Left colon (tissue), 2 donors: ENCODE measurements at places on chromosomes 2 and 18. TPM values are rescaled to one million over a fixed set of nuclear protein-coding genes. Genes with fewer than 3 reads are reported as not detected.

Gene FAM237A
- total RNA-seq: not detected

Gene SP140
- total RNA-seq: 2.6 TPM

Gene CMPK2
- total RNA-seq: 12.0 TPM

Gene ASB18
- total RNA-seq: not detected

DNA sequence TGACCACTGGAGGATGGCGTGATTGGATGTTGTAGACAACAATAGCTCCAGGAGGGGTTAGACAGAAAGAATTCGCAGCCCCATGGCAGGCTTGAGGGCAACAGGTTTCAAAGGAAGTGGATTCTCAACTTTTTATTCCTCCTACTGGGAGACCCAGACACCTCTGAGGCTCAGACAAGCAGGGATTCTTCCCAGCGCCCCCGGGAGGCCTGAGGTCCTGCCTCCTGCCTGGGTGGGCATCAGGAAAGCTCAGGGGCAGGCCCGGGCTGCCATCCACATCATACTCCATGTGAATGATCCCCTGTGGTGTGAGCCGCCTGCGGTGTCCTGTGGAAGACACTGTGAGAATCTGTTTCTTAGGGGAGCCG is 203.5 kb downstream of the CYP26B1 start:
- DNase-seq: no peak

DNA sequence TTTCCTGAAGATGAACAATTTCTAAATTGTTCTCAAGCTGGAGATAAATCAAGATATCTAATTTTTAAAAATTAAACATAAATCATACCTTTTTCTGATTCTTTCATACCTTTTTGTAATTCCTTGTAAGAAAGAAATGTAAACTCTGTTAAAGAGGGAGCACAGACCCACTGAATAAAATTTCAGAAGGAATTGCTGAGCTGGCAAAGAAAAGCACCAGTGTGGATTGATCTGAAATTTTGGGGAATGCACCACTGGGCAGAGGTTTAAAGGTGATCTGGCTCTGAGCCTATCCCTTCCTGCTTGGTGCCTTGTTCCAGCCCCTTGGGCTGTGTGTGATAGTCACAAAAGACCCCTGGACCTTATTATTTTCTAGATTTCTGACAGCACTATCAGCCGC is 118.3 kb upstream of the THSD7B start:
- DNase-seq: no peak

DNA sequence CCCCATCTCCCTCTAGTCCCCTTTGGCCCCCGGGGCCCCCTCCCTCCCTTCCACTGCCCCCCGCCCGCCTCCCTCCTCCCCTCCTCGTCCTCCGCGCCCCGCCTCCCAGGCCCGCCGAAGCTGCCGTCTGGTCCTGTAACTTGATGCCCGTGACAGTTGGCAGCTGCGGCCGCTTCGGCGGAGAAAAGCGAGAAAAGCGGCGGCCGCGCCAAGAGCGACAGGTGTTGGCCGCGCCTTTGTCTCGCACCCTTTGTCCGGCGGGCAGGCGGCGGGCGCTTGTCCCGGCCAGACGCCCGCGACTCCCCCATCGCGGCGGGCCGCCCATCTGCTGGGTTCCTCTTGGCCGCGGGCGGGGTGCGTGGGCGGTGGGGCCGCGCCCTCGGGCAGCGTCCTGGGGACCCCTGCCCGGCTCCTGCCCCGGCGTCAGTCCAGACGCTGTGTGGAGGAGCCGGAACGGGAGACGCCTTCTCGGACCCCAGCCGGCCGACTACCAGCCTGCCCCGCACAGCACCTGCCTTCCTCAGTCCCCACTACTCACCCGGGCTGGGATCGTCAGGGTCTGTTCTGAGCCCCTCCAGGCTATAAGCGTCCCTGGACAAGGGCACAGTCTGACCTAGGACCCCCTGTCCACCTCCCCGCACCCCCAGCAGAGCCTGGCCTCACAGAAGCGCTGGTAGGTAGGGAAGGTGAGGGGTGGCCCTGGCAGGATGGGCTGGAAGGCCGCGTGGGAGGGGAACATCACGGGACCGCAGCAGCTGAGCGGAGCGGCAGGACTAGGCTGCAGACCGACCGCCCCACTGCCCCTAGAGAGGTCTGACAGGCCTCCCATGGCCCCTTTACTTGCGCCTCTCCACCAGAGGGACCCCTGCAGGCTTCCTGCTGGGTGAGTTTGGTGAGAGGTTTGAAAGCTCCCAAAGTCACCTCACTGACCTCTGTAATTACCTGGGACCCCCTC is 1.2 kb upstream of the HES6 start:
- peak; percentile 72 for DNase-seq

GRCh38 chr2:109554758-109555157 is 59.0 kb downstream of the SEPTIN10 start:
- no peak for DNase-seq

DNA sequence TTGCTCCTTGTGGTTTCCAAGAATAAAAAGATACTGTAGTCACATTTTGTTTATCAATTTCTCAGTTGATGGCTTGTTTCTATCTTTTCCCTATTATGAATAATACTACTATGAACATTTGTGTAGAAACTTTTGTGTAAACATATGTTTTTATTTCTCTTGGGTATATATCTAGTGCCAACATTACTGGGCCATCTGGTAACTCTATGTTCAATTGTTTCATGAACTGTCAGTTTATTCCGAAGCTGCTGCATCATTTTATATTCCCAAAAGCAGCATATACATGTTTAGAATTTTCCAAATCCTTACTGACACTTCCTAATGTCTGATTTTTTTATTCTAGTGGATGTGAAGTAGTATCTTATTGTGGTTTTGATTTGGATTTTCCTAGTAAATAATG is 737.6 kb upstream of the TMEFF2 start:
- DNase-seq: no peak
